ENCODE measurements at places on chromosomes 12 and 14.

GRCh38 chr14:36981832-36982529, 190.4 kb downstream of the SLC25A21 start:
- no peaks in the 10 kb centered on the region for H3K27me3 ChIP-seq
- no peaks in the 10 kb centered on the region for H3K4me1 ChIP-seq
- H3K36me3 ChIP-seq: no peaks in the 10 kb centered on the region
- no peak for DNase-seq
- H3K27ac ChIP-seq: no peak overlapping the region
- no peak overlapping the region for H3K4me3 ChIP-seq

- no peaks in the 10 kb centered on the region for H3K27me3 ChIP-seq
- H3K27ac ChIP-seq: peak overlapping the region; percentile 63
- DNase-seq: no peak
Observed at GRCh38 chr14:92586963-92587699, 73.5 kb downstream of the RIN3 start.

- no peak overlapping the region for H3K4me3 ChIP-seq
- DNase-seq: no peak
- H3K27ac ChIP-seq: no peak overlapping the region
Observed at GRCh38 chr14:58701156-58701555, 63.4 kb downstream of the DACT1 start.

- DNase-seq: no peak
- H3K4me1 ChIP-seq: no peaks in the 10 kb centered on the region
- no peaks in the 10 kb centered on the region for H3K27me3 ChIP-seq
- H3K36me3 ChIP-seq: no peaks in the 10 kb centered on the region
- H3K4me3 ChIP-seq: no peak overlapping the region
Observed at GRCh38 chr12:120965534-120966091, 12.7 kb upstream of the HNF1A start.

DNA sequence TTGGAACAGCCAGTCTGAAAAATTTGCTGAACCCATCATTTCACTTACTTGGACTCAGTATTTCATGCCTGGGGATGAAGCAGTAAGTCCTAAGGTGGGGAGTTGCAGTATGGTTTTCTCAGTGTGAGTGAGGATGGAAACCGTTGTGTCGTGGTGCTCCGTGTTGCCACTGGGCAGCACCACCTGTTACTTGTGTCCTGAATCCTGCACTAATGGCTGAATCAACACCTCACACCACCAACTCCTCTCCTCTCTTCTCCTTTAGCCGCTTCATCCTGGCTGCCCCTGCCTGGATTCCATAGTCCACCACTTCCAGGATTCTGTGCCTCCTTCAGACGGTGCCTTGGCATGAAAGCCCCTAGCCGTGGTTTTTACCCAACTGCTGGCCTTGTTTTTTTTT, 3.0 kb upstream of the EP400 start:
- H3K4me1 ChIP-seq: peaks cover 7% of the 10 kb centered on the region
- DNase-seq: no peak
- no peak overlapping the region for H3K27ac ChIP-seq
- H3K4me3 ChIP-seq: no peak overlapping the region

DNA sequence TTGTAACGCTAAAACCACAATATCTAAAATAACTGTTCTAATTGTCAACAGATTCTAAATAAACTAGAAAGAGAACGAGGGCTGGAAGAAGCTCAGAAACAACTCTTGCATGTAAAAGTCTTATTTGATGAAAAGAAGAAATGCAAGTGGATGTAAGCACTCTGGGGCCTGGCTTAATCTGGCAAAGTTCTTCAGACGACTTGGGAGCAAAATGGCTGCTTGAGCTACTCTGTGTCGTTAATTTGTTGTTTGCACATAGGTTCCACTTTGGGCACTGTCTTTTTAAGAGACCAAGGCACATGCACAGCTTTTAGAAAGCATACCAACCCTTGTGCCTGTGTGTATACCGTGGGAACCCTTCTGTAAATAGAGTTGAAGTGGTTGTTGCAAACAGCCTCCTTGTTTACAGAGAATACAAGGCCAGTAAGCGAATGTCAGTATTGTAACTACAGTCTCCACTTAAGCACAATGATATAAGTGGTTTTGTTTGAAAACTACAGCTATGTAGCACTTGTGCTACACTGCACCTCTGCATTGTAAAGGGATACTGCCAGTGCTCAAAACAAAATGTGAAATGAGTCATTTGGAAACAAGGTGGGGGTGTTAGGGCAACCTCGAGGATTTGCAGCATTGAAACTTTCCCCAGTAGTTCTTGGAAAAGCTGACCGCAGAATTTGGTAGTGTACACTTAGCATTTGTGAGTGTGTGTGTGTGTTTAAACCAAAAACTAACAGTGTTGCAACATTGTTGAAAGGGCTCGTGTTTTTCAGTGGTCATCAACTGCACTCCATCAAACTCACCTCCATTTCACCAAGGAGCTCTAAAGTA, 154.3 kb downstream of the CEP83 start:
- H3K36me3 ChIP-seq: peaks cover 33% of the 10 kb centered on the region
- H3K4me1 ChIP-seq: no peaks in the 10 kb centered on the region
- no peak overlapping the region for H3K4me3 ChIP-seq
- no peak for DNase-seq
- no peaks in the 10 kb centered on the region for H3K27me3 ChIP-seq
- H3K27ac ChIP-seq: no peak overlapping the region

GRCh38 chr12:15829949-15830348, 40.8 kb upstream of the EPS8 start:
- no peak overlapping the region for H3K4me3 ChIP-seq
- no peak overlapping the region for H3K27ac ChIP-seq
- no peak for DNase-seq
- no peaks in the 10 kb centered on the region for H3K4me1 ChIP-seq
- no peaks in the 10 kb centered on the region for H3K27me3 ChIP-seq
- no peaks in the 10 kb centered on the region for H3K36me3 ChIP-seq

DNA sequence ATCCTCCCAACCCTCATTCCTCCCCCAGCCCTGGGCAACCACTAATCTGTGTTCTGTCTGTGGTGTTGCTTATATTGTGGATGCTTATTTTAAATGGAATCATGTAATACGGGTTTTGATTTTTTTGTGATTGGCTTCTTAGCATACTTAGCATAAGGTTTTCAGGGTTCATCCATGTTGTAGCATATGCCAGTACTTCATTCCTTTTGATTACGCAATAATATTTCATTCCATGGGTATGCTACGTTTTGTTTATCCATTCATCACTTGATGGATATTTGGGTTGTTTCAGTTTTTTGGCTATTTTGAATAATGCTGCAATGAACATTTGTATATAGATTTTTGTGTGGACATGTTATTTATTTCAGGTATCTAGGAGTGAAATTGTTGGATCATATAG, 82.9 kb downstream of the TSPAN9 start:
- no peak overlapping the region for H3K27ac ChIP-seq
- H3K4me3 ChIP-seq: no peak overlapping the region
- no peak for DNase-seq
- H3K27me3 ChIP-seq: no peaks in the 10 kb centered on the region

GRCh38 chr12:105296116-105297089, 34.1 kb upstream of the C12orf75 start:
- no peak overlapping the region for H3K4me3 ChIP-seq
- H3K36me3 ChIP-seq: no peaks in the 10 kb centered on the region
- H3K27me3 ChIP-seq: no peaks in the 10 kb centered on the region
- H3K4me1 ChIP-seq: no peaks in the 10 kb centered on the region
- DNase-seq: no peak

DNA sequence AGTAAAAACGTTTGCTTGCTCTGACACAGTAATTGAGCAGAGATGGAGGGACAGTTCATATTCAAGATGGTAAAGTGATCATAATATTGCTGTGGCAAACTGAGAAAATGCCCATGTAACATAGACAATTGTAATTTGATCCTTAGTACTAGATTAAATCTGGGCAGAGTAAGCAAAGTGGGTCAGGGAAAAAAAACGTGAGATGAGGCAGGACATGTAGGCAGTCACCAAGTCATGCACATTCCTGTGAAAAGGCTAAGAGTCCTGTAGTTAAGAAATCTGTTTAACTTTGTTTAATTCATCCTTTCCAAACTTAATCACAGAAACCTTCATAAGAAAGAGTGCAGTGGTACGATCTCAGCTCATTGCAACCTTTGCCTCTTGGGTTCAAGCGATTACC, 16.1 kb downstream of the BTBD7 start:
- H3K4me1 ChIP-seq: no peaks in the 10 kb centered on the region
- no peaks in the 10 kb centered on the region for H3K27me3 ChIP-seq
- no peak overlapping the region for H3K27ac ChIP-seq
- H3K36me3 ChIP-seq: no peaks in the 10 kb centered on the region

GRCh38 chr12:81080431-81080983, 2.6 kb downstream of the ACSS3 start:
- no peak for DNase-seq
- H3K36me3 ChIP-seq: no peaks in the 10 kb centered on the region
- H3K4me3 ChIP-seq: no peak overlapping the region
- H3K27ac ChIP-seq: no peak overlapping the region
- H3K27me3 ChIP-seq: no peaks in the 10 kb centered on the region

DNA sequence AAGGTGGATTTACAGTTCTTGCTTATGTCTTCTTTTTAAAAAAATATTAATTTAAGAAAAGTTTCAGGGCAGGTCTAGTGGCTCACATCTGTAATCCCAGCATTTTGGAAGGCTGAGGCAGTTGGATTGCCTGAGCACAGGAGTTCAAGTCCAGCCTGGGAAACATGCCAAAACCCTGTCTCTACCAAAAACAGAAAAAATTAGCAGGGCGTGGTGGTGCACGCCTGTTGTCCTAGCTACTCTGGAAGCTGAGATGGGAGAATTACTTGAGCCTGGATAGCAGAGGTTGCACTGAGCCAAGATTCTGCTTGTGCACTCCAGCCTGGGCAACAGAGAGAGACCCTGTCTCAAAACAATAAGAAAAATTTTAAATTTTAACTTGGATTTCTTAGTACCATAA, 5.4 kb upstream of the TAS2R46 start:
- H3K4me3 ChIP-seq: no peak overlapping the region
- H3K36me3 ChIP-seq: no peaks in the 10 kb centered on the region
- H3K4me1 ChIP-seq: no peaks in the 10 kb centered on the region
- DNase-seq: no peak

- H3K4me3 ChIP-seq: no peak overlapping the region
- no peak overlapping the region for H3K27ac ChIP-seq
- no peaks in the 10 kb centered on the region for H3K4me1 ChIP-seq
- H3K36me3 ChIP-seq: no peaks in the 10 kb centered on the region
- no peak for DNase-seq
Observed at GRCh38 chr14:54686871-54687749, 120.2 kb downstream of the SAMD4A start.

GRCh38 chr12:56932146-56932545, 2.1 kb downstream of the SDR9C7 start:
- no peaks in the 10 kb centered on the region for H3K36me3 ChIP-seq
- no peak overlapping the region for H3K27ac ChIP-seq
- no peak overlapping the region for H3K4me3 ChIP-seq

DNA sequence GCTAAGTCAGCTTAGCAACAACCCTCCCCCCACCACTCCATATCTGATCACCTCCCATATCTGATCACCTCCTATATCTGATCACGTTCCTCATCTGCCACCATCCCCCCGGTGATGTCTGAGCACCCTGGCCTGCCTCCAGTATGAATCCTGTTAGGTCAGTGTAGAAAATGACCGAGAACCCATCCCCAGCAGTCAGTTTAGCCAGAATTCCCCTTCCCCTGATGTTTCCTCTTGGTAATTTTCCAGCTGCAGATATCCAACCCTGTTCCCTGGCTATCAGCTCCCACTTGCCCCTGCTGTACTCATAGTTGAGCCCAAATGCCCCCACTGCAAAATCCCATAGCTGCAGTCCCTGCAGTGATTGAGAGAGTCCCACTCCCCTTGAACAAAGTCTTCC, 12.5 kb downstream of the SELPLG start:
- no peak overlapping the region for H3K27ac ChIP-seq
- peaks cover 55% of the 10 kb centered on the region for H3K36me3 ChIP-seq
- peaks cover 49% of the 10 kb centered on the region for H3K4me1 ChIP-seq
- H3K27me3 ChIP-seq: no peaks in the 10 kb centered on the region

DNA sequence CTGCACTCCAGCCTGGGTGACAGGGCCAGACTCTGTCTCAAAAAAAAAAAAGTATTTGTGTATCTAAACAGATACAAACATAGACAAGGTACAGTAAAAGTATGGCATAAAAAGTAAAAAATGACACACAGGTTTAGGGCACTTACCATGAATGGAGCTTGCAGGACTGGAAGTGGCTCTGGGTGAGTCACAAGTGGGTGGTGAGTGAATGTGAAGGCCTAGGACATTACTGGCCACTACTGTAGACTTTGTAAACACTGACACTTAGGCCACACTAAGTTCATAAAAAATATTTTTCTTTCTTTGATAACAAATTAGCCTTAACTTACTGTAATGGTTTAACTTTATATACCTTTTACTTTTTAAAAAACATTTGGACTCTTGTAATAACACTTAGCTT, 38.0 kb upstream of the EIF5 start:
- H3K27me3 ChIP-seq: no peaks in the 10 kb centered on the region
- H3K4me1 ChIP-seq: no peaks in the 10 kb centered on the region
- no peaks in the 10 kb centered on the region for H3K36me3 ChIP-seq
- H3K4me3 ChIP-seq: no peak overlapping the region

GRCh38 chr12:52913431-52913821, 8.6 kb upstream of the KRT8 start:
- H3K27me3 ChIP-seq: no peaks in the 10 kb centered on the region
- no peak overlapping the region for H3K27ac ChIP-seq
- no peak for DNase-seq
- no peaks in the 10 kb centered on the region for H3K4me1 ChIP-seq

- no peak for DNase-seq
- peak overlapping the region; percentile 82 for H3K27ac ChIP-seq
- H3K4me1 ChIP-seq: peaks cover 12% of the 10 kb centered on the region
- H3K4me3 ChIP-seq: peak overlapping the region; percentile 79
- H3K27me3 ChIP-seq: no peaks in the 10 kb centered on the region
Observed at GRCh38 chr12:64609536-64610078, 688 bp upstream of the RASSF3 start.

- DNase-seq: no peak
- no peaks in the 10 kb centered on the region for H3K4me1 ChIP-seq
- H3K27ac ChIP-seq: no peak overlapping the region
- H3K27me3 ChIP-seq: no peaks in the 10 kb centered on the region
- no peaks in the 10 kb centered on the region for H3K36me3 ChIP-seq
- no peak overlapping the region for H3K4me3 ChIP-seq
Observed at GRCh38 chr12:89185889-89186288, 166.4 kb downstream of the DUSP6 start.

DNA sequence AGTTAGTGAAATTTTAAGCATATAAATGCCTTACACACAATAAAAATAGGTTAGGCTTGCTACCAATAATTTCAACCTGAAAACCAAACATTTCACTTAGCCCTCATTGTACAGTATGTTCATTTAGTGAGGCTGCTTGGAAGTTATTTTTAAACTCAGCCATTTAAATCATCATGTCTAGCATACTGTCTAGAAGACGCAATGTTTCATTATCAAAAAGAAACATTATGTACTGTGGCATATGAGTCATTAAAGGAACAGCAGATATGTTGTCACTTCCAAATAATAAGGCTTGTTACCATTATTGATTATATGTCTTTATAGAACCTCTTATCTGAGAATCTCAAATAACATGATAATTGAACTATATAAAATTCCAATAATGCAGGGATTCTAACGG, 304.7 kb downstream of the RMST start:
- no peaks in the 10 kb centered on the region for H3K4me1 ChIP-seq
- no peak overlapping the region for H3K4me3 ChIP-seq

GRCh38 chr14:92507174-92507768, 6.3 kb upstream of the RIN3 start:
- no peak for DNase-seq
- peaks cover 4% of the 10 kb centered on the region for H3K4me1 ChIP-seq
- no peak overlapping the region for H3K27ac ChIP-seq
- no peak overlapping the region for H3K4me3 ChIP-seq
- no peaks in the 10 kb centered on the region for H3K36me3 ChIP-seq
